ENCODE measurements at places on chromosomes 16 and 17.

DNA sequence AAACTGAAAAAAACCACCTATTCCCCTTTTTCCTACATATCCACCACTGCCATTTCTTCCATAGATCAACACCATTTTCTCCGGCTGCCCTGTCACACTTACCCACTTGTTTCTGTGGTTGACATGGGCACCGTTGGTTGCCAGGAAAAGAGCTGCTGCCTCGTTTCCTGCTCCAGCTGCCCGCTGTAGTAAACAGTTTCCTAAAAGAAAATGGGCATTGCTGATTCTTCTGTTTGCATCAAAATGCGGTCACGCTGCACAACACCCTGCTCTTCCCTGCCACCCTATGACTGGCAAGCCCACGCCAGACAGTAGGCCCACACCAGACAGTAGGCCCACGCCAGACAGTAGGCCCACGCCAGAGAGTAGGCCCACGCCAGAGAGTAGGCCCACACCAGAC is 46.3 kb downstream of the CYB5D2 start:
- no peak for DNase-seq

GRCh38 chr17:57876866-57877237 is 27.0 kb upstream of the MRPS23 start:
- no peak for DNase-seq

DNA sequence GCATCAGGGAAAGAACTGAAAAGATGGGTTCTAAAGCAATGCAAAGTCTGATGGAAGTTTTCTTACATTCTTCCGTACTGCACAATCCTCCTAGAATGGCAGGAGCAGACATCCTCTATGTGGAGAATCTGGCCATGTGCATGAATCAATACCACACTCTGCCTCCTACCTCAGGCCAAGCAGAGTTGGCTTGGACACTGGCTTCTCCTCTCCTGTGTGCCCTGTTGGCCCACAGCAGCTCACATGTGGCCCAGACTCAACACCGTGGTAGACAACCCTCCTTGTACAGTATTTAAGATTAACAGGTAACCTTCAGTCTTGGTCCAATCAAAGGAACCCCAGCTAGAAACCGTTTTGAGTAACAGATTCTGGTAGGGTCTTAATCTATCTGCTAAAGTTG is 101.9 kb downstream of the ZFHX3 start:
- DNase-seq: no peak

DNA sequence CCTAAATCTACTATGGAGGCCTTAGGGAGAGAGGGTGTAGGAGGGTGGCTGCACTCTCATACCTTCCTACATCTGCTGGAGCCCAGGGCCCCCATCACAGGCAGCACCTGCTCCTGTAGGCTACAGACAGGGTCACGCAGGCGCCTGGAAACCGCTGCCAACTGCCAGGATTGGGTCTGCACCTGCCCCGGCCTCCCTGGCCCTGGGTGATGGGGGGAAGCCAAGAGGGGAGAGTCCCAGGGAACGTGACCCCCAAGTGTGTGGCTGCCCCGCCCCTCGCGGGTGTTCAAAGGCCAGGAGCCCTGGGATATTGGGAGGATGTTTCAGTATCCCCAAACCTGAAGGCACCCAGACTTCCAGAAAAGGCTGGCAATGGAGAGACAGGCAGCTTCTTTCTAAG is 5.6 kb upstream of the TEX19 start:
- DNase-seq: no peak

DNA sequence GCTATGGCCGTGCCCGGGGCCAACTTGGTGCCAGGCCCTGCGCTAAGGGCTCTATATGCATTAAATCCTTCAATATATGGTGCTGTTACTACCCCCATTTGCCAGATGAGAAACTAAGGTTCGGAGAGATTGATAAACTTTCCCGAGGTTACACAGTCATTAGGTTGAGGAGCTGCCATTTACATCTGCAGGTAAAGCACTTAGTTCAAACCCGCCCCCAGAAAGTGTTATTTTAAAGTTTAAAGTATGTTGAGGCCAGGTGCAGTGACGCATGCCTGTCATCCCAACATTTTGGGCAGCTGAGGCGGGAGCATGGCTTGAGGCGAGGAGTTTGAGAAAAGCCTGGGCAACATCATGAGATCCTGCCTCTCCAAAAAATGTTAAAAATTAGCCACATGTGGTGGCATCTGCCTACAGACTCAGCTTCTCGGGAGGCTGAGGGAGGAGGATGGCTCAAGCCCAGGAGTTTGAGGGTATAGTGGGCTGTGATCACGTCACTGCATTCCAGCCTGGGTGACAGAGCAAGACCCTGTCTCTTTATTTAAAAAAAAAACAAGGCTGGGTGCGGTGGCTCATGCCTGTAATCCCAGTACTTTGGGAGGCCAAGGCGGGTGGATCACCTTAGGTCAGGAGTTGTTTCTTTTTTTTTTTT is 264.7 kb downstream of the PARN start:
- DNase-seq: no peak

GRCh38 chr16:78962457-78962929 is 638.0 kb downstream of the MAF start:
- DNase-seq: no peak

- no peak for DNase-seq
Observed at GRCh38 chr16:70470141-70470926, 15.9 kb downstream of the FCSK start.

GRCh38 chr16:5526826-5527225 is 429.2 kb upstream of the EEF2KMT start:
- DNase-seq: no peak

GRCh38 chr16:30774367-30775130 is 12.4 kb downstream of the RNF40 start:
- DNase-seq: no peak

DNA sequence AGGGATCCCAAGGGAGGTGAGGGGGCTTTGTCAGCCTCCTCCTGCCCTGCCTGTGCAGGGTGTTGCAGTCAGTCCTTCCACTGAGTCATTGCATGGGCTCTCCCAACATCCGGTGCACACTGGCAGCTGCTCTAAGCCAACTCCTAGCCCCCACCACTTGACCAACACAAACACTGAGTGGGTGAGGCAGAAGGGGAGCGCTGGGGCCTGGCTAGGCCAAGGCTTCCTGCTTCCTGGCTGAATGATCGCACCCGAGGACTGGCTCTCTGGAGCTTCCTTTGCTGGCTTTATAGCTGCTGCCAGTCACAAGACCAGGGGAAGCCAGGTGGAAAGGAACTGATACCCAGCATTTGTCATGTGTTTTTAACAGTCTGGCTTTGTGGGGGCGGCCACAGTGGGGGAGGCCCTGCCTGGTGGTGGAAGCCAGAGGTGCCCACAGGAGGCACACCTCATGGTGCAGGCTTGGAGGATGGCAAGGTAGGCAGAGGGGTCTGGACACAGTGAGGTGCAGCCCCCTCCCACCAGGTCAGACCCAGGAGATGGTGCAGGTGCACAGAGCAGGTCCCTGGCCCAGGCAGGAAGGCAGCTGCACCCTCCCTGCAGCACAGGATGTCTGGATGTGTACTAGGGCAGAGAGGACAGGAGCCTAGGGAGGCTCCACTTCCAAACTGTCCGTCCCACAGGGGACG is 6.8 kb downstream of the MPG start:
- DNase-seq: peak; percentile 39

DNA sequence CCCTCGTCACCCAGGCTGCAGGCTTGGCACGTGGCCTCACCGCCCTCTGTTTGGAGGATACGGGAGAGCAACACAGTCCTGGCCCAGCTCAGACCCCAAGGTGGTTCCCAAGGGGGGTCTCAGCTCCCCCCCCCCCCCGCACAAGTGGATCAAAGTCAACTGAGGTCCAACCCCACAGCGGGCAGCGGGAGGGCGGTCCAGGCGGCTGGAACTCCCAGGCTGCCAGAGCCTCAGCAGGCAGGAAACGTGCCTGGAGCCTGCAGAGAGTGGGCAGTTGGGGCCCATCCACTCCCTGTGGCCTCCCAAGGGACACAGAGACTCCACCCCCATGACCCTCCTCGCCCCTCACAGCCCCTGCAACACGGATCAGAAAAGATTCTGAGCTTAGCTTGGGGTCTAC is 36.7 kb downstream of the PIEZO1 start:
- DNase-seq: no peak

DNA sequence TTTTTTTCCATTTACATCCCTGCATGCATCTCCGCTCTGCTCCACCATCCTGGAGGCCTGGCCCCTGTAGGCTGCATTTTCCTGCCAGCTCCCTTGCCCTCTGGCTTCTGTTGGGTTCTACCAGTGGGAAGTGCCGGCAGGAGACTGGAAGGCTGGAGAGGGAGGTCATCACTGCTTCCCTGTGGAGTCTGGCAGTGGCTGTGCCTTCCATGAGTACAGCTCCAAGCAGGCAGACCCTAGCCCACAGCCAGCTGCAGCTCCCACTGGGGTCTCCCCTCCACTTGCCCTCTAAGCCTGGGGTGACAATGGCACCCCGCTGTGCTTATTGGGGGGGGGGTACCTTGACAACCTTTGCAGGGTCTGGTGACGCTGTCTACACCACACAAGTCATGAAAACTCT is 37.3 kb downstream of the MMP15 start:
- DNase-seq: no peak

GRCh38 chr17:17134051-17134956 is 71.8 kb downstream of the PLD6 start:
- no peak for DNase-seq

GRCh38 chr16:4913774-4914525 is 23.0 kb downstream of the PPL start:
- no peak for DNase-seq

Measured in stimulated activated CD4-positive, alpha-beta T cell treated with anti-CD3 and anti-CD28 coated beads, Interleukin-12 subunit alpha, Interleukin-12 subunit beta, amount 100 ng/mL, for 4 hours (primary cell).